Gastrocnemius medialis (tissue), 4 donors: ENCODE measurements at places on chromosomes 3 and 15.

DNA sequence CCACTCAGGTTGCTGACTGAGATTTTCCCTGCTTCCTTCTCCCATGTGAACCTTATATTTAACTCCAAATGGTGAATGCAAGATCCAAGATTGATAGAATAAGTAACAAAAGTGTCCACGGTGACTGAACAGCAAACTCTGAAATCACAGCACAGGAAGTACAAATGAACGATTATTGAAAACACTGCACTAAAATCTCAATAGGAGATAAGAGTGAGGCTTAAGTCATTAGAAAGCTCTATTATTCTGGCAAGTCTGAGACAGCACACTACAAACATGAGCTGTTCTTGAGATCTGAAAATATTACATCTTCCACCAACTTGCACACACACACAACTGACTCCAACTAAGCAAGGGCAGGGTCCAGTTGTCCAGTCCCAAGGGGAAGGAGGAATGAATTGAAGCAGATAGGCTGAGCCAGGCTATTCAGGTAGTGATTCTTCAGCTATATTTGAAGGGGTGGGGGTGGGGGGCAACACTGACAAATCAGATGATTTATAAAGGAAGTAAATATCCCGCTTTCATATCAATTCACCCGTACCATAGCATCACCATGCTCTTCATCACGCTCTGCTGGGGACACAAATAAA lies 2.9 kb downstream of the ZNF385D start:
- H3K27ac ChIP-seq, result peak overlapping the region; percentile 32
- no peaks in the 10 kb centered on the region for H3K36me3 ChIP-seq

DNA sequence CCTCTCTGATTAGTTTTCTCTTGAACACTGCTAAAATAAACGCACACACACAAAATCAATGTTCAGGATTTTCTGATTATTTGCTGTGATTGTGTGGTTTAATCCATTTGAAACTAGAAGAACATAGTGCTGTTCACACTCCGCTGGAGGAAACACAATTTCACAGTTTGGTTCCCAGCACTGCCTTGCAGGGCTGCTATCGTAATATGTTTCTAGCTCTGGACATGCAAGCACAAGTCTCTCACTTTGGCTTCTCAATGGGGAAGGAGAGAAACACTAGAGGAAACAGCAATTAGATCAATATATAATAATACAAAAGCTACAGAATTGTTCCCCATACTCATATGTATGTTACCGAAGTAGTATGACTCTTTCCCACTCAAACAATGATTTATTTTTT lies 299.5 kb downstream of the NSUN3 start:
- no peak overlapping the region for H3K27ac ChIP-seq
- no peaks in the 10 kb centered on the region for H3K27me3 ChIP-seq
- H3K4me3 ChIP-seq, result no peak overlapping the region

DNA sequence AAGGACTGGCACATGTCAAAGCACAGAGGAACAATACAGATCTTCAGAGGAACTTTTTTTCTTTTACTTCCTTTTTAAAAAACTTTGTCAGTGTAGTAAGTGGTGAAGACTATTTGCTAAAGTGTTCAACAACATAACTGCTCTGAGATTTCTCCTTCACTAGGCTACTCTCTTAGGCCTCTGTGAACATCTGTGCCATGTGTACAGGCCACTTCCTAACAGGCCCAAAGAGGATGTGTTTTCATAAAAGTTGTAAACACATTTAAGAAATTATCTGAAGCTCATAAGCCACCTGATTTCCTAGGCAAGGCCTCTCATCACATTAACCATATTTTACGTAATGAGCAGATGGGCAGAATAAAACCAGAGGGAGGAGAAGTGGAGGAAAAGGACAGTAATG lies 235.4 kb downstream of the FHIT start:
- H3K27ac ChIP-seq, result no peak overlapping the region
- no peaks in the 10 kb centered on the region for H3K36me3 ChIP-seq
- no peaks in the 10 kb centered on the region for H3K4me1 ChIP-seq
- no peak for DNase-seq

GRCh38 chr15:48654801-48655200 lies 9.3 kb upstream of the FBN1 start:
- no peaks in the 10 kb centered on the region for H3K27me3 ChIP-seq
- H3K4me3 ChIP-seq, result no peak overlapping the region
- no peaks in the 10 kb centered on the region for H3K36me3 ChIP-seq
- no peaks in the 10 kb centered on the region for H3K4me1 ChIP-seq
- peak overlapping the region; percentile 25 for H3K27ac ChIP-seq

GRCh38 chr15:59873644-59874272 lies 130.4 kb upstream of the FOXB1 start:
- no peaks in the 10 kb centered on the region for H3K36me3 ChIP-seq
- no peak overlapping the region for H3K27ac ChIP-seq
- DNase-seq, result no peak
- no peaks in the 10 kb centered on the region for H3K4me1 ChIP-seq
- H3K27me3 ChIP-seq, result no peaks in the 10 kb centered on the region
- no peak overlapping the region for H3K4me3 ChIP-seq

- H3K4me3 ChIP-seq, result no peak overlapping the region
- H3K27ac ChIP-seq, result no peak overlapping the region
- no peaks in the 10 kb centered on the region for H3K4me1 ChIP-seq
- H3K27me3 ChIP-seq, result no peaks in the 10 kb centered on the region
- H3K36me3 ChIP-seq, result no peaks in the 10 kb centered on the region
- no peak for DNase-seq
Observed at GRCh38 chr3:187769771-187770170, 24.5 kb upstream of the BCL6 start.

DNA sequence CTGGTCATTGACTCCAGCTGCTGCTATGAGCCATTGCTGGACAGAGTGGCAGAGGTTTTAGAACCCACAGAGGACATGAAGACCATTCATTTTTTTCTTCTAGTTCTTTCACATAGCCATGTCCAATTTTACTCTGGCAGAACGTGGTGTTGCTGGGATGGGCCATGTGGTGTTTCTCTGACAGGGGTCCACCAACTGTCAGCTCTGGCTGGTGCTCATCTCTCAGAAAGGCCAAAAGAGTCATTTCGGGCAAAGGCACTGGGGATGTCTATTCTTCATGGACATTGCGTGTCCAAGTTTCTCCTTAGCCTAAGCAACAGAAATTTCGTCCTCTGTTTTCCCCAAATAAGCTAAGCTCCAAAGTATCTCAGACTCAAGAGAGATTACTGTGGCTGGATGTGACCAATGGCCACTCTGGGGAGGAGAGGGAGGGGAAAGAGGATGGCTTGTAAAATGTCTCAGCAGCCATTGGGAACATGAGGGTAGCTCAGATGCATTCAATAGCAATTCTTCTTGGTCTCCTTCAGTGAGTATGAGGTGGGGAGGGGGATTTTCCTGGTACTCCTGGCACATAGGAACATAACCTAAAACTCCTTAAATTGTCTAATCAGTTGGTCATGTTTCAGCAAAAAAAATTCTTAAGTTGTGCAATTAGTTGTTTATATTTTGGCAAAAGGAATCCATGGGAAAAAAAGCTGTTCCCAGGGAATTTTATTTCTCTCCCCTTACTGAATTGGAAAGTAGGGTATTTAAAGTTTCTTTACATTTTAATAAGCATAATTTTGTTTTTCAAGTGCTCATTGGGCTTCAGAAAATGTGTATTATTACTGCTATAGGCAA lies 131.6 kb upstream of the MITF start:
- H3K4me3 ChIP-seq, result no peak overlapping the region
- DNase-seq, result no peak
- H3K4me1 ChIP-seq, result no peaks in the 10 kb centered on the region
- H3K27me3 ChIP-seq, result no peaks in the 10 kb centered on the region
- no peaks in the 10 kb centered on the region for H3K36me3 ChIP-seq

GRCh38 chr15:89975482-89976245 lies 25.5 kb upstream of the ZNF710 start:
- H3K4me1 ChIP-seq, result peaks cover 7% of the 10 kb centered on the region
- no peaks in the 10 kb centered on the region for H3K36me3 ChIP-seq
- DNase-seq, result no peak
- no peak overlapping the region for H3K27ac ChIP-seq
- no peak overlapping the region for H3K4me3 ChIP-seq

DNA sequence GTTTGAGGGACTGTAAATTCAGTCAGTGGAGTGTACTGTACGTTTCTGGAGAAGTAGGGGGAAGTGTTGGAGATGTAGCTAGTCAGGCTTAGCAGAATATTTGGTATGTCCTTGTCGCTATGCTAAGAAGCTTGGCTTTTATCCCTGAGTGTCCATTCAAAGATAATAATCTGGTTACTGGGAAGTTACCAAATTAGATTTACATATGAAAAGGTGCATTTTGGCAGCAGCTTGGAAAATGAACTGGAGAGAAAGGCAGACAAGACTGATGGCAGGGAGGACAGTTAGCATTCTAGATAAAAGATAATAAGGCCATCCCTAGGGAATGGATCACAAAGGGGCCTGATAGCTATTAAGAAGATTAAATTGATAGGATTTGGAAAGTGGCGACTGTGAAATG lies 58.7 kb downstream of the P2RY1 start:
- H3K36me3 ChIP-seq, result no peaks in the 10 kb centered on the region
- no peak overlapping the region for H3K4me3 ChIP-seq
- no peaks in the 10 kb centered on the region for H3K4me1 ChIP-seq

DNA sequence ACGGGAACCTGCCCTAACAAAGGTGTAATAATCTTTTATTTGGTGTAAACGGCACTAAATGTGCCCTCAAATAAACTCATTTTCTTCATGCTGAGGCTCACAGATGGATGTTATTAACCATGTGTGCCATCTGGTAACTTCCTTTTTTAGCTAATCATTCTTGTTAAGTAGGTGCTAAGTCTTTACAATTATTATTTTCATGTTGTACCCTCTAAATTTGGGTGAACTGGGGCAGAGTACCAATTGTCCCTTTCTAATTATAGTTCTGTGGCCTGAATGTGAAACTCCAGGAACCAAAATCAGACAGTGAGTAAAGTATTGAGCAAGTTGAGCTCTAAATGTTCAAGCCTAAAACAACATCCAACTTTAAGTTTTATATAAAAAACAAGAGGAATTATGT lies 220.7 kb upstream of the CADM2 start:
- no peak for DNase-seq
- no peaks in the 10 kb centered on the region for H3K36me3 ChIP-seq
- H3K27ac ChIP-seq, result no peak overlapping the region
